ENCODE measurements at places on chromosomes 7 and 10.

GRCh38 chr10:15168291-15168785 is at the start of gene NMT2:
Gene NMT2 (minus strand): TSS chr10:15168693. CDS start chr10:15168612, 81 bp downstream.
- peak; percentile 71 for DNase-seq

DNA sequence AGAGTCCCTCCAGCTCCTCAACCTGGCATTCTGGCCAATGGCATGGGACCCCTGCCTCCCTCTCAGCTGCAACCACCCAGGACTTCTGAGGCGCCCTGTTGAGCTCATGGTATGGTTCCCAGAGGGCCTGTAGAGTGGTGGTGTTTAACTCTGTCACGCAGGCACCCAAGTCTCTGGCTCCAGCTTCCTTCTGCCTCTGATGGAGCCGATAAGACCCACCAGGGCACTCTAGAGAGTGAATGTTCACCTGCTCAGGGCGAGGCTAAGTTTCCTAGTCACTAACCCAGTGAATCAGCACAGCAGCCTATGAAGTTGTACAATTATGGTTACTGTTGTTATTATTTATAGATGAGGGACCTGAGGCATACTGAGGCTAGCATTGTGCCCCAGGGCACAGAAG is 120.4 kb downstream of the ZMIZ1 start:
- no peak for DNase-seq

DNA sequence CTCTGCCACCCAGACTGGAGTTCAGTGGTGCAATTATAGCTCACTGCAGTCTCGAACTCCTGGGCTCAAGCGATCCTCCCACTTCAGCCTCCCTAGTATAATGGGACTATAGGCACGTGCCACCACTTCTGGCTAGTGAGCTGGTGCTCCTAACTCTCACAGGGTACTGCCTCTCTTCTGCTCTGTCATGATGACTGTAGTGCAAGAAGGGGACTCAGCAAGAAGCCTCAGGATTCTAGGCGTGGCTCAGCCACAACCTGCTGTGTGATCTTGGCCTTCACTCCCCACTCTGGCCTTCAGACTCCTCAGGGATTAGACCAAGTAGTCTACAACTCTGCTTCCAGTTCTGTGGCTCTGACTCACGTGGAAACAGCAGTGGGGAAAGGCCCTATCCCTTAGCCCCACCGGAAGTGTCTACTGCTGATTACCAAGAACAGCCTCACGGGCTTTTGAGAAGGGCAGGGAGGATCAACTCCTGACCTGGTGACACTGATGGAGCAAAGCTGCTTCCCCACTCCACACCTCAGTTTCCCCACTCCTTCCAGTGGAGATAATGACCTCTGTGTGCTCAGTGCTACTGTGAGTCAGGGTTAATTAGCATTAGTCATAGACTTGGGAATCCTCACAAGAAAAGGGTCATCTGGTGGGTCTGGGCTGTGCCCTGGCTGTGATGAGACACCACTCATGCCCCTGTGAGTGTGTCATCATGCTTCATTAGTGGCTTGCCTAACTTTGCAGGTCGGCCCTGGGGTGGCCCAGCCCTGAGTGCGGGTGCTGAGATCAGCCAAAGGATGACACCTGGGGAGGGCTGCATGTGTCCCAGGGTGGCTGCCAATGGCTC is 41.1 kb downstream of the ZC3HC1 start:
- DNase-seq, result peak; percentile 93

DNA sequence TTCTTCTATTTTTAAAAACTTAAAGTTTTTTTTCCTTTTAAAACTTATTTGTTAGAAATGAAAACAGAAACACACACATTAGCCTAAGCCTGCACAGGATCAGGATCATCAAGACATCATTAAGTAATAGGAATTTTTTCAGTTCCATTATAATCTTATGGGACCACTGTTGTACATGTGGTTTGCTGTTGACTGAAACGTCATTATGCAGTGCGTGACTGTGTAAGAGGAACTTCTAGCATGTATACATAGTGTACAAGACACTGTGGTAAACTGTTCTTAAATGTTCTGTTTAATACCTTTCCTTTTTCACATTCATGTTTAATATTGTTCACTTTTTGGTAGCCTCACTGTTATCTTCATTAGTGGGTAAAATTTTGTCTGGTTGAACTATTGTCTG is 12.1 kb downstream of the ENTPD7 start:
- DNase-seq, result no peak

DNA sequence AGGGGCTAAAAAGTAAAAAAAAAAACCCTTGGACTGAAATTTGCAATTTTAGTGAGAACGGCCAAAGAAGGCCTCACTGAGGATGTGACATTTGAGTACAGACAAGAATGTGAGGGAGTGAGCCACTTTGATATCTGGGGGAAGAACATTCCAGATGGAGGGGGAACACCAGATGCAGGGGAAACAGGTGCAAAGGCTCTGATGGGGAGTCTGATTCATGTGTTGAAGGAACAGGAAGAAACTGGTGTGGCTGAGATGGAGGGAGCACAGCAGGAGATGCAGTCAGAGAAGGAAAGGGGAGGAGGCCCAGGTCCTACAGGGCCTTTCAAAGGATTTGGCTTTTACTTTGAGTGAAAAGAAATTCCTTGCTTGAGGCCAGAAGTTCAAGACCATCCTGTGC is 615.7 kb upstream of the NRP1 start:
- no peak for DNase-seq

GRCh38 chr10:119309423-119309770 is 102.0 kb downstream of the GRK5 start:
- DNase-seq, result no peak

- DNase-seq, result no peak
These were observed 141.4 kb downstream of the PLPP4 start for GRCh38 chr10:120598386-120598785.

- DNase-seq, result no peak
These were observed 140.4 kb downstream of the NRBF2 start for GRCh38 chr10:63273577-63273976.

DNA sequence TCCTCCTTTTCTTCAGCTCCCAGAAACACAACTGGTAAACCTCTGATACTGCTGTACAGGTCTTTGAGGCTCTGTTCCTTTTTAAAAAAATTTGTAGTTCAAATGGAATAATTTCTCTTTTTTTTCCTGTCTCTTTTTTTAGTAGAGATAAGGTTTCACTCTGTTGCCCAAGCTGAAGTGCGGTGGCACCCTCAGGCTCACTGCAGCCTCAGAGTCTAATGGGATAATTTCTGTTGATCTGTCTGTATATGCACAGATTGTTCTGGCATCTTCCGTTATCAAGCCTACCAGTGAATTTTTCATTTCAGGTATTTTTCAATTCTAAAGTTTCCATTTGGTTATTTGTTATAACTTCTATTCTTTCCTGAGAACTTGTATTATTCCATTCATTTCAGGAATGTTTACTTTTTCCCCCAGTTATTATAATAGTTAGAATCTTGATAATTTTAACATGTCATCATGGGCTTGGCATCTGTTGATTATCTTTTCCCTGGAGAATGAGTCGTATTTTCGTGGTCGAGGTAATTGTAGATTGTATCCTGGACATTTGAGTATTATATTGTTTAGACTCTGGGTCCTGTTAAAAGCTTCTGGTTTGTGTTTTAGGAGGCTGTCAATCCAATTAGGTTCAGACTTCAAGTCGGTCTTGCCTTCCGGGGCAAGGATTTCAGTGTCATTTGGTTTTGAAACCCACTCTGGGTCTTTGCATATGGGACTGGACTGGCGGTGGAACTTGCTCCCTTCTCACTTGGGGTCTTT is 24.5 kb downstream of the CRCP start:
- peak; percentile 7 for DNase-seq

DNA sequence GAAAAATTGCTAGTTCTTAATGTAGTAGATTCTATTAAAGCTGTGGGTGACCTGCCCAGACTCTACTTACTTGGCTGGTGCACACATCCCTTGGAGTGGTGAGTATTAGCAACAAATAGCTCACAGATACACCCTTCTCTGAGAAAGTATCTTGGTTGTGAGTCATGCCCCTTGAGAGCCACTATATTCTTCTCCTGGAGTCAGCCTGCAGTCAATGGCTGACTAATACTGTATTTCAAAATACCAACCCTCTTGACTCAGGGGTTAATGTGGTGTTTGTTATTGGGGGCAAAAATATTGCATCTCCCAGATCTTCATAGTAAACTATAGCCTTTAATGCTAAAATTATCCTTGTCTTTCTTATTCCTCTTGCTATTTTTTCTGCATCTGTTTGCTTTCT is 354.9 kb downstream of the BMPER start:
- DNase-seq, result peak; percentile 99

DNA sequence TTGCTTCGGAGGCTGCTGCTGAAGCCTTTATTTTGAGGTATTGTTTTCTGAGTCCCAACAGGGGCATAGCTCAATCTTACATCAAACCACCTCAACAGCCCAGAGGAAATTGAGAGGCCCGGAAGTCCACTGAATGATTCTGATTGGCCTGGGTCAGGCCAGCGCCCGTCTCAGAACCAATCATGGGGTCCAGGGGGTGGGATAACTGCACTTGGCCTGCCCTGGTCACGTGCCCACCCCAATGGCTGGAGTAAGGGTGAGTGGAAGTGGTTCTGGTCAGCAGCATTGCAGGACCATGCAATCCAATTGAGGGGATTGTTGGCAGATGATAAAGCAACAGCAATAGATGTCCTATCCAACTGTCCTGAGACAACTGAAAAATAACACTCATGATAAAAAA is 190.6 kb downstream of the HERPUD2 start:
- DNase-seq, result no peak

Data from NCI-H226 (cell line).